ENCODE measurements at places on chromosomes 5 and 9. TPM values are rescaled to one million over a fixed set of nuclear protein-coding genes. Genes with fewer than 3 reads are reported as not detected.

Gene KDM4C
- 16.8 TPM for total RNA-seq

Gene IQGAP2
- total RNA-seq: 5.8 TPM

Gene DMRT1
- total RNA-seq: not detected

Gene LPAR1
- total RNA-seq: 57.3 TPM

Gene LCN9
- not detected for total RNA-seq

Gene GABRP
- not detected for total RNA-seq

Gene SGTB
- 14.1 TPM for total RNA-seq

Gene SLC36A3
- not detected for total RNA-seq

Gene ANKRD34B
- not detected for total RNA-seq

Gene TMEM215
- not detected for total RNA-seq

Gene OR1J2
- not detected for total RNA-seq

Gene TMEM141
- 151 TPM for total RNA-seq

Gene CD180
- total RNA-seq: not detected

Gene SPATA31A3
- total RNA-seq: not detected

Gene FAM200C
- total RNA-seq: 1.1 TPM

Gene PLAC8L1
- not detected for total RNA-seq

Gene KLF4
- 28.2 TPM for total RNA-seq

Gene PRELID2
- total RNA-seq: 2.9 TPM

Gene PCDHB2
- 1.3 TPM for total RNA-seq

Gene PCDHGA4
- 4.7 TPM for total RNA-seq

Gene ARHGEF28
- 6.0 TPM for total RNA-seq

Gene ZNF354C
- total RNA-seq: 3.4 TPM

Gene IFNA2
- total RNA-seq: not detected

Gene MAMDC4
- 3.6 TPM for total RNA-seq

Gene RASGRF2
- total RNA-seq: 0.18 TPM

Gene ELAVL2
- total RNA-seq: not detected

Gene SLC6A7
- total RNA-seq: not detected

Gene TAF11L5
- not detected for total RNA-seq

Gene FCN2
- not detected for total RNA-seq

Gene INSL4
- not detected for total RNA-seq

Gene SLC25A51
- 27.4 TPM for total RNA-seq

Gene RNF208
- not detected for total RNA-seq

Gene LECT2
- total RNA-seq: not detected

Gene SPINK13
- total RNA-seq: not detected

Gene SAPCD2
- total RNA-seq: 2.6 TPM

Gene PIP5KL1
- total RNA-seq: 16.4 TPM

Gene WNT8A
- not detected for total RNA-seq

Gene CDH6
- 1.9 TPM for total RNA-seq

Gene COL15A1
- total RNA-seq: 6.2 TPM

Gene SRD5A1
- 9.6 TPM for total RNA-seq

Gene SPTLC1
- 82.5 TPM for total RNA-seq

Gene POU5F2
- 0.16 TPM for total RNA-seq

Gene SH3PXD2B
- total RNA-seq: 32.5 TPM

Gene ENTREP1
- total RNA-seq: 0.81 TPM

Gene PTPRD
- total RNA-seq: 1.8 TPM

Data from cardiac atrium fibroblast (primary cell).